ENCODE measurements at places on chromosomes 7 and 10. TPM values are rescaled to one million over a fixed set of nuclear protein-coding genes. Genes with fewer than 3 reads are reported as not detected.

DNA sequence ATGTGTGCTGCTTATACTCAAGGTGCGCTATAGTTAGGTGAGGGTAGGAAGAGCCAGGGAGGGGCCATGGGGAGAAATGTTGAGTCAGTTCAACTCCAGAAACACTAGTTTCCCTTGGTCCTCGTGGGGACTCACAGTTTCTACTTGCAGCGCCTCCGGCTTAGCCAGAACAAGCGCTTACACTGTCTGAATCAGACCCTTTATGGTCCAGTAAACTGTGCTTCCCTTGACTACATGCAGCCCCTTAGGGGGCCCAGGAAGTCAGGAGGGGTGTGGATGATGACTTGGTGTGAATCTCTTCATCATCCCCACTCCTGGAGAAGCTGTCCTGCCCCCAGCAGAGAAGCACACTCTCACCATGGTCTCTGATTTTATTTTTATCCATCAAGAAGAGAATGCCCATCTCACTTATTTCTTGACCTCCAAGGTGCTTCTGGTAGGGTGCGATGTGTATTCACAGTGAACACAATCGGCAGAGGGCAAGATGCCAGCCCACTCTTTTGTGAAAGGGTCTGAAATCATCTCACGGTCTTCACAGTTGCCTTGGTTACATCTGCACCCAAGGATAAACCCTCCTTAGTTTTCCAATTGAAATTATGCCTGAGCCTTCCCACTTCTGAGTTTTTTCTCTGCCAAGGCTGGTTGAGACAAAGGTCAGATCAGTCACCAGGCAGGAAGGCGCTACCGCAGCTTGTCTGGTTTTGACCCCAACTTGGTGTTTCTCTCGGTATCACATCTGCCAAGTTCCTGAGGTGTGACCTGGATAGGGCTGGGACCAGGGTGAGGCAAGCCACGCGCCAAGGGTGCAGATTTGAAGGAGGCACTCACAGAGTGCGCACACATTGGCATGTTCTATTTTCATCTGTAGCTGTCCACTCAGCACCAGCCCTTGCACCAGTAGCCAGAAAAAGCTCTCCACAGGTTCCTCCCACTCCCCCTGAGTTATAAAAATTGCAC, 62.7 kb upstream of the LRRC4 start:
- no peak overlapping the region for H3K27ac ChIP-seq
- H3K36me3 ChIP-seq = peaks cover 3% of the 10 kb centered on the region
- DNase-seq = no peak
- no peaks in the 10 kb centered on the region for H3K4me1 ChIP-seq
- no peaks in the 10 kb centered on the region for H3K27me3 ChIP-seq
- H3K4me3 ChIP-seq = no peak overlapping the region

HKDC1 gene
- 1.1 TPM for total RNA-seq

CCDC172 gene
- total RNA-seq = not detected

UNCX gene
- not detected for total RNA-seq

DNA sequence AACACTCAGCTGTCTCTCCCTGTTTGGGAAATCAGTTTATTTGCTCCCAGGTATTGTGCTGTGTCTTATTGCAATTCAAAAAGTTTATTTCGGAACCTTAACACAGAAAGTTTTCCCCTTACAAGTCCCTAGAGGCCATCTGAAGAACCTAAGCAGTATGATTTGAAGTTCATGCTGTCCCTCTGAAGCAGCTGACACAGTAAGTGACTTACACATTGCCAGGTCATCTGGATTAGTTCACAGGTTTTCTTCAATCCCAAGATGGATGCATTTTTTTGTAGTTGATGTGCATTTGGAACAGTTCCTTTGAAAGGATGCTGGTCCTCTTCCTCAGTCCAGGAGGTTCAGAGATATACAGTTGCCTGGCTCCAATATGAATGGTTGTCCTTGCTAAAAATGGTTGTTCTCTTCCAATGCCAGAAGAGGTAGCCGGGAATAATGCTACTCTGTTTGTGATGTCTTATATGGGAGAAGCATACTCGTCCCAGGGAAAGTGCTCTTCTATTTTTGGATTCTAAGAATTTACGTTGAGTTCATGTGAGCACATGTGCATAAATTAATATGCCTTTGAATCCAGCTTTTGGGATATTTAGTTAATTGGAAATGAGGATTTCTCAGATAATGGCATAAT, 183.5 kb upstream of the PHYHIPL start:
- no peaks in the 10 kb centered on the region for H3K27me3 ChIP-seq
- no peak for DNase-seq
- H3K27ac ChIP-seq = no peak overlapping the region
- H3K4me3 ChIP-seq = no peak overlapping the region

DNA sequence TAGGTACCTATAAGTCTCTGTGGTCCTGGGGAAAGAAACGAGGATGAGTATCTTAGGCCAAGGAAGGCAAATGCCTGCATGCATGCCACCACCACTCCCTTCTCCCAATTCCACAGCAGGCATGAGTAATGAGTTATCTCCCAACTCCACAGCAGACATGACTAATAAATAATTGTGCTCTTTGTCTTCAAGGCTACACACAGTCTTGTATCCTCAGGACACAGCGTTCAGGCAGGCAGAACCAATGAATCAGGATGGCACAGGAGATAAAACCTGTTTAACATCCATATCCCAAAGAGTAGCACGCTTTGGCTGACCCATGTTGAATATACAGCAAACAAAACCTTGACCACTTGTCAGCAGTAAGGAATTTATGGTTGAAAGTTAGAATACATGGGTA, 229.7 kb upstream of the NFE2L3 start:
- no peak overlapping the region for H3K27ac ChIP-seq
- no peaks in the 10 kb centered on the region for H3K4me1 ChIP-seq
- no peak overlapping the region for H3K4me3 ChIP-seq
- H3K36me3 ChIP-seq = no peaks in the 10 kb centered on the region
- no peak for DNase-seq

- no peaks in the 10 kb centered on the region for H3K36me3 ChIP-seq
- H3K4me1 ChIP-seq = no peaks in the 10 kb centered on the region
- H3K27ac ChIP-seq = no peak overlapping the region
- no peak overlapping the region for H3K4me3 ChIP-seq
These were observed 31.1 kb upstream of the RSBN1L start for GRCh38 chr7:77665161-77665560.

DNA sequence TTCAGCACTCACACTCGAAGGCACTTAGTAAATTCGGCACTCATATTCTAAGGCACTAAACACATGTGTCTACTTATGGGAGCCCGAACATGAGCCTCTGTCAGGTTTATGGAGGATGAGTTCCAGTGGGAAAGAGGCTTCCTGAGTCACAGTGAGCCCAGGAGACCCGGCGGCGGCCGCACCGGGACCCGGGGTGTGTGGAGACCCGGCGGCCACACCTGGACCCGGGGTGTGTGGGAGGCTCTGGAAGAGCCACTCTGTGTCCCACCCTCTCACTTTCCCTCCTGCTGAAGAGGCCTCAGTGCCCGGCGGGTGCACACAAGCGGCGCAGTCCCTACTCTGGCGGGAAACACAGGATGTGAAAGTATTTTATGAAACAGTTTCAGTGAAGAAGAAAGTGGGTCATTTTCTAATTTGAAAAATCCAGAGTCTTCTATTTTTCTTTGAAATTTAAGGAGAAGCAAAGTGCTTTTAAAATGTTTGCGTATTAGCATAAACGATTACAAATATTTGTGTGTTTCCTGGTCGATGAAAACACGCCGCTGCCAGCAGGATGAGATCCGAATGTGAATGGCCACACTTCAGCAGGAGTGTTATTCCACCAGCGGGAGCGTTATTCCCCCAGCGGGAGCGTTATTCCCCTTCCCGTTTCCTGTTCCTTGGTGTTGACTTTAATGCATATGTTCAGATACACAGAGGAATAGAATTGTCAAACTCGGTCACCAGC, 625.1 kb downstream of the DNAJB6 start:
- no peak for DNase-seq
- no peak overlapping the region for H3K4me3 ChIP-seq
- H3K36me3 ChIP-seq = no peaks in the 10 kb centered on the region
- H3K27me3 ChIP-seq = peaks cover 7% of the 10 kb centered on the region

GRCh38 chr10:26222563-26222962, 6.0 kb downstream of the GAD2 start:
- H3K4me3 ChIP-seq = no peak overlapping the region
- H3K36me3 ChIP-seq = no peaks in the 10 kb centered on the region
- H3K27me3 ChIP-seq = peaks cover 6% of the 10 kb centered on the region
- H3K4me1 ChIP-seq = no peaks in the 10 kb centered on the region
- no peak overlapping the region for H3K27ac ChIP-seq

RBP4 gene
- total RNA-seq = 6.9 TPM

DNA sequence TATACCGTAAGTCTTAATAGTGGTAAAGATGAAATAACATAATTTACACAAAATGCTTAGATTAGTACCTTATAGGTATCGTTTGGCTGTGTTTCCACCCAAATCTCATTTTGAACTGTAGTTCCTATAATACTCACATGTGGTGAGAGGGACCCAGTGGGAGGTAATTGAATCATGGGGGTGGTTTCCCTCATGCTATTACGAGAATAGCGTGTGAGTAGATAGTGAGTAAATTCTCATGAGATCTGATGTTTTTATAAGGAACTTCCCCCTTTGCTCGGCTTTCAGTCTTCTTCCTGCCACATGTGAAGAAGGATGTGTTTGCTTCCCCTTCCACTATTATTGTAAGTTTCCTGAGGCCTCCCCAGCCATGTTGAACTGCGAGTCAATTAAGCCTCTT, 426.3 kb upstream of the POT1 start:
- H3K27me3 ChIP-seq = no peaks in the 10 kb centered on the region
- H3K4me3 ChIP-seq = no peak overlapping the region
- H3K36me3 ChIP-seq = no peaks in the 10 kb centered on the region
- H3K4me1 ChIP-seq = no peaks in the 10 kb centered on the region
- no peak for DNase-seq
- H3K27ac ChIP-seq = no peak overlapping the region

TRIL gene
- not detected for total RNA-seq

GRCh38 chr10:3972460-3973301, 187.7 kb upstream of the KLF6 start:
- no peaks in the 10 kb centered on the region for H3K36me3 ChIP-seq
- no peaks in the 10 kb centered on the region for H3K27me3 ChIP-seq
- no peak overlapping the region for H3K4me3 ChIP-seq
- DNase-seq = no peak
- peaks cover 3% of the 10 kb centered on the region for H3K4me1 ChIP-seq
- peak overlapping the region; percentile 61 for H3K27ac ChIP-seq

GRCh38 chr7:155222061-155222460, 75.6 kb upstream of the INSIG1 start:
- no peak overlapping the region for H3K4me3 ChIP-seq
- H3K4me1 ChIP-seq = no peaks in the 10 kb centered on the region
- H3K36me3 ChIP-seq = no peaks in the 10 kb centered on the region
- no peak overlapping the region for H3K27ac ChIP-seq
- no peak for DNase-seq
- H3K27me3 ChIP-seq = no peaks in the 10 kb centered on the region

DNA sequence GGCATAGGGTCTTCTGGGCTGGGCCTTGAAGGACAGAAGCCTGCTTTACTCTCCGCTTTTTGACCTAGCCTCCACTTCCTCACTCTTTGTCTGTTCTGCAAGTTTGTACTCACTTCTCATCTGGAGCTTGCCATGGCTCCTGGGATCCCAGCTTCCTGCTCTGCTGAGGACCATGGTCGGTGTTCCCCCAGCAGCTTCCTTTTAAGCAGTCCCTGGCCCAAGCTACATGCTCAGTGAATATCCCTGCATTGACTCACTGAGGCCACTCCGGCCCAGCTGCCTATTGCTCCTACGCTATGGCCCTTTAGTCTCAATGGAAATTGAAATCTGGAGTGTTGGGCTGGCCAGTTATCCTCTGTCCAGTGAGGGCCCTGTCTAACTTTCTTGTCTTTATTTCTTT, 427.7 kb downstream of the RPS24 start:
- H3K4me1 ChIP-seq = peaks cover 36% of the 10 kb centered on the region
- no peaks in the 10 kb centered on the region for H3K27me3 ChIP-seq
- DNase-seq = no peak
- no peaks in the 10 kb centered on the region for H3K36me3 ChIP-seq
- H3K4me3 ChIP-seq = no peak overlapping the region
